ENCODE measurements at places on chromosomes 3 and 15.

DNA sequence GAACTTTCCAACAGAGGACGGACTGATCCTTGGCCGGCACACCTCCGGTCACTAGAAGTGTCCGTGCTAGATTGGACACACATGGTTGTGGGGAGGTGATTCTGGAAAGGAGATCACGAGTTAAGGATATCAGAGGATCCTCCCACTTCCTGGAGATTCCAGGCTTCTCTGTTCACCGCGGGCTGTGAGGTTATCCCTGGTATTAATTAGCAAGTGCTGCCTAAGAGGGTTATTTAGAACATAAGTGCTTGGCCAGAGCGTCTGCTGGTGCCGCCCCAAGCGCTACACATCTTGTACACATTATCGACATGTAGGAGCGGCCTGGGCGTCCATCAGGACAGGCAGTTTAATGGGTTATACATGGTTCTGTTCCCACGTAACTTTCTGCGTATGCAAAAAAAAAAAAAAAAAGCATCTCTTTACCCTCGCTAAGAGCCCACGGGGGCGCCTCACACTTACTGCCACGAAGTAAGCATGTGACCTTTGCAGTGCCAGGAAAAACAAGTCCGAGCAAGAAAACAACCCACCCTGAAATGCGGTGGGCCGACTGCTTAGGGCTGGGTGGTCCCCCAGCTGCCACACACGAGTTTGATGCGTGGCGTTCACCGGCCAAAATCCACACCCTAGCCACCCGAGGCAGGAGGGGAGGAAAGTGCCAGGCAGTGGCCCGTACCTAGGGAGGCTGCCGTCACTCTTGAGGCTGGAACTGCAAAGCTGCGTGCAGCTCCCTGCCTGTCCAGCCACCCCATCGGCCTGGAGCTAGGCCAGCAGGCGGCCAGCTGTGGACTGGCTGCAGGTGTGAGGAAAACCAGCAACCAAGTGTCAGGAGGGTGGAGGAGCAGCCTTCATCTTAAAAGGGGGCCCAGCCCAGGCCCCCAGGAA lies 78.0 kb downstream of the CPN2 start:
- no peak for DNase-seq

GRCh38 chr15:50531766-50532165 lies 14.7 kb downstream of the USP50 start:
- DNase-seq: no peak

DNA sequence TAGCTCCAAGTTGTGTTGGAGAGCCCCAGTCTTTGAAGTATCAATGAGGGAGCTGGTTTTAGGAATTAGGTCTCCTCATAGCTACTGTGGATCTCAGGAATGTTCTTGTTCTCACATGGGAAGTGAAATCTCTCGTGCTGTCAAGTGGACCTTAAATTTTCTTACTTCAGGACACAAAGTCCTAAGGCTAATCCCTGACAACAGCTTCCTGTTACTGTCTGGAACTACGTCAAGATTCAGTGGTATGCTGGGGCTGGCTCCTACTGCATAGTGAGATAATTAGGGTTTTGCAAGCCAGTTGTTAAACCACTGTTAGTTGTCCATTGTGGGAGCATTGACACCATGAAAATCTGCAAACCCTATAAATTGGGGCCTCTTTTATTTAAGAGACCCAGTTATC lies 22.8 kb downstream of the MESP1 start:
- no peak for DNase-seq

- DNase-seq: no peak
Observed at GRCh38 chr15:27084844-27085243, 113.9 kb downstream of the GABRG3 start.

DNA sequence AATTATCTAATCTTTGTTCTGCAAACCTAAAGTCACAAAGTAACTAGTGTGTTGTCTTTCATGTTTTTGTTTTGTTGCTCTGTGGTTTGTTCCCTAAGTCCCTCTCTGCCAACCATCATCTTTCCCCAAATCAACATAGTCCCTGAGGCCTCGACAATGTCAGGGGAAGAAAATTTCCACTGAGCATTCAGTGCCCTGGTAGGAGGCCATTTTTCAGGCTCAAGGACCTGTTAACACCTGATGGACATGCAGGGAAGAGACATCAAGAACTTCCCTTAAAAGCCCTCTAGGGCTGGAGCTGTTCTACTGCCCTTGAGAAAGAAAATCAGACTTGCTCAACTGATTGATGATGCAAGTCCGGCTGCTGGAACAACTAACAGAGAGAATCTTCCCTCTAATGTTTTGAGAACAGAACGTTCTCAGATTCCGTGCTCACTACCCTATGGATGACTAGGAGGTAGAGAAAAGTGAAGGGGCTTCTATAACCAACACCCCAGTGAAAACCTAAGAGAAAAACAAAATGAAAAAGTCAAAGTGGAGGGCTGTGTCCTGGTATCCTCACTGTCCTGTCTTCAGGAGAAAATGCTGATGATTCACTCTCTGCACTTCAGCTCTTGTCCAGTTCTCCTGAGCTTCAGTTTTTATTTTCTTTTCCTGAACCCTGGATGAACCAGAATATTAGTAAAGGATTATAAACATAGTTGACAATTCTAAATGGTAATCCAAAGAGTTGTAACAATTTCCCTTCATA lies 373.1 kb downstream of the FOXP1 start:
- no peak for DNase-seq

- no peak for DNase-seq
Observed at GRCh38 chr15:87667643-87668042, 588.9 kb downstream of the NTRK3 start.

DNA sequence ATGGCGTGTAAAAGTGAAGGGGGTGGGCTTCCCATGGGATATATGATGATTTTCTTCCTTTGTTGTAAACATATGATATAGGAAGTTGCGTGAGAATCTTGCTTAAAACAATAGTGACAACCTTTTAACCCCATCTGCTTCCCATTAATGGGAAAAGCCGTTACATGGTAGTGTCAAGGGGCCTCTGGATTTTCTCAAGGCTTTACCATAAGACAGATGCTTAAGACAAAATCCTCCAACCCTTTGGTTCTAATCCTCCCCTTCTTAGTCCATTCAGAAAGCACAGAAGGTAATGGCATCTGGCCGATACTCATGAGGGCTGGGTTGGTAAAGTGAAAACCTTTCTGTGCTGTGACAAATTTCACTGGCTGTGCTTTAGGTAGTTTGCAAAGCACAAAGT lies 25.0 kb downstream of the DPH3 start:
- DNase-seq: no peak

DNA sequence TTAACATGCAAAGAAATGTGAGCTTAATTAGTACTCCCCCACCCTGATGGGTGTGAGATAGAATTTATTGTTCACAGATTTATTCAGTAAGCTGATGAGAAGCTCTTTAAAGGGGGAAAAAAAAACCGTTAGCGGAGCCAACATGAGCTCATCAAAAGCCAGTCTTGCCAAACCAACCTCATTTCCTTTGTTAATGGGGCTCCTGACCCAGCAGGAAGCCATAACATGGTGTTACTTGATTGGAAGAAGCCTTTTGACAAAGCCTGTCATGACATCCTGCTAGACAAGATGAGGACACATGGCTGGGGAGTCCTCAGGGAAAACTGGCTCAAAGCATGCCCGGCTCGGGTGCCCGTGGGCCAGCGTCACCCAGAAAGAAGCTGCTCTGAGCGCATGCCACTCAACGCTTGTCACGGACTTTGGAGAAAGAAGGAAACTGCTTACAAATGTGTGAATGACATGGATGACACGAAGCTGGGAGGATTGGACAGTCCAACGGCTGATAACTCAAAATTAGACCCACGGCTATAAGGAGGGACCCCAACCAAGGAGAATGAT lies 64.6 kb downstream of the SLCO2A1 start:
- peak; percentile 82 for DNase-seq

GRCh38 chr3:191301782-191302411 lies 27.3 kb upstream of the CCDC50 start:
- no peak for DNase-seq

DNA sequence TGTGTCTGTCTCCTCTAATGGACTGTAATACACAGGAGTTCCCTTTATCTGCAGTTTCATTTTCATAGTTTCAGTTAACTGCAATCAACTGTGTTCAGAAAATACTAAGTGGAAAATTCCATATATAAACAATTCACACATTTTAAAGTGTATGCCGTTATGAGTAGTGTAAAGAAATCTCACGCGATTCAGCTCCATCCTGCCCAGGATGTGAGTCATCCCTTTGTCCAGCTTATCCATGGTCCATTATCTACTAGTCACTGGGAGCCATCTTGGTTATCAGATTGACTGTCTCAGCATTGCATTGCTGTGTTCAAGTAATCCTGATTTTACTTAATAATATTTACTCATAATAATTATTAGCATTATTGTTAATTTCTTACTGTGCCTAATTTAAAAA lies 14.5 kb downstream of the ZPLD1 start:
- DNase-seq: peak; percentile 51

- DNase-seq: no peak
Observed at GRCh38 chr3:82236257-82236656, 474.8 kb upstream of the GBE1 start.

DNA sequence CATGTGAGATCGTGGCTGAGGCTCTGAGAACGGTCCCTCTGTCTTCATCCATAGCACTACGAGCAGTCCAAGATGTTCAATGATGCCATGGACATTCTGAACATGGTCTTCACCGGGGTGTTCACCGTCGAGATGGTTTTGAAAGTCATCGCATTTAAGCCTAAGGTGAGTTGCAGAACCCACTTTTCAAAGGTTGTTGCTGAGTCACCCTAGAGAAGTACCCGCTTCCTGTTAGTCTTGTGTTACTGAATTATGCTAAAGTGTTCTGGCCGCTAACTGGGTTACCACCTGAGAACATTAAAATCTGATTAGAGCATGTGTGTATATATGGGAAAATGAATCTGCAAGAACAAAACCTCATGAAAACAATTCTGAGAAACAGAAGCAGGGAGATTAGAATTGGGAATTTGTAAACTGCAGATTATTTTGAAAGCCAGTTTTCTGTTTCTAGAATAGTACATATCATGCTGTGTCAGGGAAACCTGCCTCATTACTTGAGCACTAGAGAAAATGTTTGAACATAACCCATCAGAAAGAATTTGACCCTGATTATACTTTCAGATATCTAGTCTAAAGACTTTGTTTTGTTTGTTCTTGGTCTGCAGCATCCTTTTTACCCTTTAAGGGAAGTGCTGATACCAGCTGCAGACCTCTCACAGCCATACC lies 92.6 kb downstream of the CHDH start:
- peak; percentile 16 for DNase-seq

DNA sequence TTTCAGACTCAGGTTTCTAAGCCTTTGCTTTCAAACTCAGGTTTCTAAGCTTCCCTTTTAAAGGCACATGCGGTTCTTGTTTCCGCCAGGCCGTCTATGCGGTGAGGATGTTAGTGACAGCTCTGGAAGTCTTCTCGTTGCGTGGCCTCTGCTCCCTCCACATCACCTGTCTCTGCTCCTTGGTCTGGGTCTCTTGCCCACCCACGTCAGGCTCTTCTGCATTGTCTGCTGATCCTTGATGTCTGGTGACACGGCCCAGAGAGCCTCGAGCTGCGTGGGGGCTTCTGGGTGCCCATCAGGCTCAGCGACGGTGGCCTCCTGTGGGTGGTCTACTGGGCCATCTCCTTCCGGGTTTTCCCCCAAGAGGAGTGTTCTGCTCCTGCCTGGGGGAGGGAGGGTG lies 30.5 kb downstream of the KLF13 start:
- DNase-seq: no peak

DNA sequence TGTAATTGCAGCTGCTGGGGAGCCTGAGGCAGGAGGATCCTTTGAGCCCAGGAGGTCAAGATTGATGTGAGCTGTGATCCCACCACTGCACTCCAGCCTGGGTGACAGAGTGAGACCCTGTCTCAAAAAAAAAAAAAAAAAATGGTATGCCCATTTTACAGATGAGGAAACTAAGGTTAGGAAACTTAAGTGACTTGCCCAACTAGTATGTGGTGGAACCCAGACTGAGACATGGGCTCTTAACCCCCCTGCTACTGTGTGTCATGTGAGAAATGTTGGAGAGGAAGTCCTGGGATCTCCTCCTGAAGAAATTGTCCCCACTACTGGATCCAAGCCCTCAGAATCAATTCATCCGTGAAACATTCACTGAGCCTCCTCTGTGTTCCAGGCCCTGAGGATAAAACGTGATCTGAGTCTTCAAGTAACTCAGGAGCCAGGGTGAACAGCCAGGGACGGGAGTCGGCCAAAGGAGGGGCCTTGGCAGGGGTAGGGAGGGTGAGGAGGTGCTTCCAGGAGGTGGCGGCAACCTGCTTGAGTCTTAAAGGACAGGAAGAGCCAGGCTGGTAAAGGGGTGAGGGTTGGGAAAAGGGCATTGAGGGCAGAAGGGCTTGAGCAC lies 19.6 kb upstream of the RNU6-1 start:
- no peak for DNase-seq

DNA sequence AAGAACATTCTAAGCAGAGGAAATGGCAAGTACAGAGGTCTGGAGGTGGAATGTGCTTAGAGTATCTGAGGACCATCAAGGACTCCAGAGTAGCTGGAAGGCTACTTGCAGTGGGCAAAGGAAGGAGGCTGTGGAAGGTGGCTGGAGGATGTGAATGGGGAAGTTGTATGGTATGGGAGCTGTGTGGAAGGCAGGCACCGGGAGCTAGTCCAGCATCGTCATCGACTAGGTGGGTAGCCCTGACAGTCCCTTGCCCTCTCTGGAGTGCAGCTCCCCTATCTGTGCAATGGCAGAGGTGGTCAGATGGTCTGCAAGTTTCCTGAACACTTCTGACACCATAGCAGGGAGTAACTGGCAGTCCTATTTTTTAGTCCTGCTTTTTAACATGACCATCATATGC lies 19.3 kb downstream of the CCDC13 start:
- no peak for DNase-seq
